ENCODE measurements at places on chromosomes 1 and 21. TPM values are rescaled to one million over a fixed set of nuclear protein-coding genes. Genes with fewer than 3 reads are reported as not detected.

The ANKRD35 gene
- not detected for total RNA-seq

The AHCTF1 gene
- 40.8 TPM for total RNA-seq

The LMO4 gene
- 20.2 TPM for total RNA-seq

The BRINP2 gene
- total RNA-seq: not detected

The SPTA1 gene
- total RNA-seq: not detected
